ENCODE measurements at places on chromosomes 2 and 18. TPM values are rescaled to one million over a fixed set of nuclear protein-coding genes. Genes with fewer than 3 reads are reported as not detected.

The CHRND gene
- total RNA-seq = not detected

The PDE11A gene
- 1.7 TPM for total RNA-seq

The SOCS6 gene
- total RNA-seq = 42.3 TPM

GRCh38 chr18:4549164-4549872 is 94.2 kb upstream of the DLGAP1 start:
- no peaks in the 10 kb centered on the region for H3K4me1 ChIP-seq
- H3K27ac ChIP-seq = no peak overlapping the region
- no peak for DNase-seq
- no peaks in the 10 kb centered on the region for H3K36me3 ChIP-seq

DNA sequence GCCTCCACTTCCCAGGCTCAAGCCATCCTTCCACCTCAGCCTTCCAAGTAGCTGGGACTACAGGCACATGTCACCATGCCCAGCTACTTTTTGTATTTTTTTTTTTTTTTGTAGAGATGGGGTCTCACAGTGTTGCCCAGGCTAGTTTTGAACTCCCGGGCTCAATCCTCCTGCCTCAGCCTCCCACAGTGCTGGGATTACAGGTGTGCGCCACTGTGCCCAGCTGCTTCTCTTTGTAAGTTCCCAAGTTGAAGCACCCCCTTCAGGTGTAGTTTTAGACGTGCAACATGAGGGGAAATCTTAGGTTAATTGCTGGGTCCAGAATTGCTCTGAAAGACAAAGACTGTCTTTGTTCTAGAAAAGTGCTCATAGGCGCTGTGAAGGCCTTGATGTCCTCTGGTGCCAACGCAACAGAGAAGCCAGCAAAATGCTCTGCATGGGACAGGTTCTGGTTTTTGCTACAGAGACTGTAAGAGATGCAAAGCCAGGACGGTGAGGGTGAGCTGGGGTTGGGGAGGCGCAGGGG is 46.6 kb downstream of the RRM2 start:
- no peak overlapping the region for H3K27ac ChIP-seq
- H3K27me3 ChIP-seq = no peaks in the 10 kb centered on the region
- no peaks in the 10 kb centered on the region for H3K4me1 ChIP-seq
- DNase-seq = no peak
- no peak overlapping the region for H3K4me3 ChIP-seq
- H3K36me3 ChIP-seq = no peaks in the 10 kb centered on the region

DNA sequence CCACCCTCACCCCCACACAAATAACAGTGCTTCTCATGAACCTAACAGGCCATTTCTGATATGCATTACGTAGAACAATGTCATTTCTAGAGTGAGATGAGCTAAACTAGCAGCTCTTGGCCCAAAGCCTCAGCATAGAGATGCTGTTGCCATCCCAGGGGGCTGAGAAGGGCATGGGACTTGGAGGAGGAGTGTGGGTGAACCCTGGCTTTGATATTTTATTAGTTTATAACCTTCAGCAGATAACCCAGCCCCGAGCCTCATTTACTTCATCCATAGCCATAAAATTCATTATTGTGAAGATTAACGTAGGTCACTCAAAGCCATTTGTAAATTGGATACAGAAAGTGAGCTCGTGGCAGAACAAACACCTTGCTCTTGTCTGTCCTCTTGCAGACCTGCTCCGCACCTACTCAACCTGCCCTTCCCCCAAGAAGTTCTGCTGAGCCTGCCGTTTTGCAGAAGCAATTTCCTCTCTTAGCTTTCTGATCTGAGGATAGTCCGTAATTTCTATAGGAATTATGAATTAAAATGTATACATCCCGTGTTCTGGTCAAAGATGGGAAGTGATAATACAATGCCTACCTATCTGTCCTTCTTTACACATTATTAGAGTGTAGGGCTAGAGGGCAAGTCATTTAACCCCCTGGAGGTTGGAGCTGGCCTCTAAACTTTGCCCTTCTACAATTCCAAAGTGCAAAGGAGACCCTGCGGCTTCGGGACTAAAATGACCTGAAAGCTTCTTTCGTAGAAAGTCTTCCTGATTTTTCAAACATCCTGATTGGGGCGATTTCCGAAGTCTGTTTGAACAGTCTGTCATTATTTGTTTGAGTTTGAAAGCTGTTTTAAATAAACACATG is 187.4 kb downstream of the BCL2 start:
- DNase-seq = no peak
- no peak overlapping the region for H3K27ac ChIP-seq
- H3K4me3 ChIP-seq = no peak overlapping the region
- no peaks in the 10 kb centered on the region for H3K36me3 ChIP-seq
- H3K27me3 ChIP-seq = no peaks in the 10 kb centered on the region
- H3K4me1 ChIP-seq = no peaks in the 10 kb centered on the region

DNA sequence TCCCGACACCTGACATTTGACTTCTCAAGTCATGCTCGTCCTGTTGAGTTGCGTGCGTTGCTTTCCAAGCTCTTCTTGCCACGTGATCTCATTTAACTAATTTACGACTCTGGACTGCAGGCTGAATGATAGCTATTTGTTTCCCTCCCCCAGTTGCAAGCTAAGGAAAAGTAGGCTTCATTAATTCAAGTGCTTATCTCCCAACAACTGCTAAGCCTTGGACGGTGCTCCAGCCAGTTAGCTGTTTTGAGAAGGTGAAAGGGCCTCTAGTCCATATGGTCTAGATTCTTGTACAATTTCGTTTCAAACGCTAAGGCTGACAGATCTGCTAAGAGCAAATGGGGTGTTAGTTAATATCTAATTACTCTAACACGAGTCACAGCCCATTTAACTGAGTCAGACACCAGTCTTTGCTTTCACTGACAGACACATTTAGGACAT is 21.1 kb downstream of the GPR45 start:
- H3K27me3 ChIP-seq = no peaks in the 10 kb centered on the region
- no peaks in the 10 kb centered on the region for H3K4me1 ChIP-seq
- DNase-seq = no peak
- H3K4me3 ChIP-seq = no peak overlapping the region
- no peak overlapping the region for H3K27ac ChIP-seq

Measured in Peyer's patch (tissue), 4 donors.